CD4-positive, CD25-positive, alpha-beta regulatory T cell (primary cell): ENCODE measurements at places on chromosomes 16 and 17. TPM values are rescaled to one million over a fixed set of nuclear protein-coding genes. Genes with fewer than 3 reads are reported as not detected.
A peak's percentile ranks its signal among the peaks of the same experiment; 100 is the strongest.

DNA sequence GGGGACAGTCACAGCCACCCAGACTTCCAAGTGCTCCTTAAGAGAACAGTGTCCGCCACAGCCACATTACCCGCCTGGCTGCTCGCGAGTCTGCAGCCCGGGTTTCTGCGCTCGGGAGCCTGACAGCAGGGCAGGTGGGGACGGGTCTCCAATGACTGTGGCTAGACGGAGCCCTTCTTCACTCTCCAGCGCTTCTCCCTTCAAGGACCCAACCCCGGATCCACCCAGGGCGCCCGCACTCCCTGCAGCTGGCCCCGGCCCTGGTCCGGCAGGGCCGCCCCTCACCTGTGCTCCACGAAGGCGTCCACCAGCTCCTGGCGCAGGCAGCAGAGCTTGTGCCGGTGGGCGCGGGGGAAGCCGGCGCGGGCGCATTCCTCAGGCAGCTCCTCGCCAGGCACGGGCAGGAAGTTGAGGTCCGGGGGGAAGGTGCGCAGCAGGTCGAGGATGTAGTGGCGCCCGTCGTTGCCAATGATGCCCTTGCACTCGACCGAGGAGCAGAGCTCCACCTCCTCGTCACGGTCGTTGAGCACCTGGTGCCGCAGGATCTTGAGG, 13.9 kb downstream of the CLUH start:
- no peak for DNase-seq

DNA sequence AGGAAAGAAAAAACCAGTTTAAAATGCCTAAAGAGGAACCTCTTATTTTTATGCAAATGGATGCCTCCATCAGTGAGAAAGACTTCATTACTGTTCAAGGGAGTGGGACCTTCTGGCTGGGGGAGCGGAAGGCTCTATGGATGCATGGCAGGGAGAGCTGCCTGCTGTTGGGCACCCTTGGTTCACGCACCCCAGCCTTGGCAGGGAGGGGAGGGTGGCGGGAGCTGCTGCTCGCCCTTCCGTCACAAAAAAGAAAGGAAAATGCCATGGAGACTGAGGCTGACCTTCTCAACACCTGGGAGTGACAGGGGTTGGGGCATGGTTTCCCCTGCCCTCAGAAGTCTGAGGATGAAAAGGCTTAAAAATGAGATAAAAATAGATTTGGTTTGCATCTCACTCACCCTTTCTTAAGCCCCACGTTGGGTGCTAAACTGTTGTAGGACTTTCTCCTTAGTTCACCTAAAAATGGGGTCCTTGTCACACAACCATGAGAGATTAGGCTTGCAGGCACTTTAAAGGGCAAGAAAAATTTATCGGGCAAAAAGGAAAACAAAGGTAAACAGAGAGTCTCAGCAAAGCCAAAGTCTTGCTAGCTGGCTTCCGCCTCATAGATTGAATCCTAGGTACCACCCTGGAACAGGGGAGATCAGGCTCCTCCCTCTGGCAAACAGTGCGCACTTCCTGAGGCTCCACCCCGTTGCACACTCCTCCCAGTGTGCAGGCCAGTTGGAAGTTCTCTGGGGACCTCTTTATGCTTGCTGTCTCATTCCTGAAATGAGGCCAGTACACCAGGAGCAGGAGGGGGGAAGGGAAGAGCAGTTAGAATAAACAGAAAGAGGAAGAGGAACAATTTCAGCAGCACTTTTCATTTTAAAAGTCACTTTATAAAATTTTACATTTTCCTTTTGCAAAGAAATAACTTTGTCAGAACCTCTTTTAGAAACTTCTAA, 31.6 kb downstream of the PHKB start:
- DNase-seq: peak; percentile 57

DNA sequence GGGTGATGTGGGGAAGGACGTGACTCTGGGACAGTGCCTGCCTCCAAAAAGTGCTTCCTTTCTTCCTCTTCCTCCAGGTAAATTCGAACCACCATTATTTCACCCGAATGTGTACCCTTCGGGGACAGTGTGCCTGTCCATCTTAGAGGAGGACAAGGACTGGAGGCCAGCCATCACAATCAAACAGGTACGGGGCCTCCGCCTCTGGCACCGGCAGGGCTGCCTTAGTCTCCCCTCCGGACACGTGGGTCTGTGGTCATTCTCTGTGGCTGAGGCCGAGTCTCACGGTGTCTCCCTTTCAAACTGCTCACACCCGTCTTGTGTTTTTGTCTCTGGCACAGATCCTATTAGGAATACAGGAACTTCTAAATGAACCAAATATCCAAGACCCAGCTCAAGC, 10.7 kb downstream of the UBE2I start:
- no peak for DNase-seq

Gene IRX3
- not detected for total RNA-seq
